Stimulated activated CD8-positive, alpha-beta memory T cell treated with anti-CD3 and anti-CD28 coated beads, Interleukin-7, amount 100 ng/mL, for 1 hour (primary cell): ENCODE measurements at places on chromosomes 3 and 15.

GRCh38 chr15:52134502-52135144 is 22.0 kb upstream of the BCL2L10 start:
- no peak for DNase-seq

- no peak for DNase-seq
Observed at GRCh38 chr3:61613666-61614065, 52.3 kb downstream of the PTPRG start.

DNA sequence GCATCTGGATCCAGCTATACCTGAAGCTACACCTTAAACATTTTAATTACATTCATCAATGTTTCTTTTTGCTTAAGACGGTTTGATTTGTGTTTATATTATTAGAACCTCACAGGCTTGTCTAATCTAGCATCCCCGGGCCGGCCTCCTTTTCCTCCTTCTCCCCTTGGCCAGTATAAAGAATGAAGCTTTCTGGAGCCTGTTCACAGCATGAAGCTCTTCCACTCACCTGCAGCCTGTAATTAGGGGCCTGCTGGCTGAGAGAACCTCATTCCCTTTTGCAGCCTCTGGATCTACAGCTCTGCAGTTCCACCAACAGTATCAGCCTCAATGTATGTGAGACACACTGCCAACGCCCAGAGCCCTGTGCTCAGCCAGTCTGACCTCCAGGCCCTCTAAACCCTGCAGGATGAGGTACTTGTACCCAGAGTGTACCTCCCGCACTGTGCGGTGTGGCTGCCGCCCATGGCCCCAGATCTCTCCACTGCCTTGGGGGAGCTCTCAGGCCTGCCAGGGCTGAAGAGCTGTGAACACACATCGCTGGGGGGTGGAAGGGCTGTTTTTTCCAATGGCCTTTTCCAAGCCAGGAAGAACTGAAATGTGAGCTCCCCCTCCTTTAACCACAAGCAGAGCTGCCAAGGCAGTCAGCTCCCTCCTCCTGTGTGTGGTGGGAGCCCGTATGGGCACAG is 114.7 kb upstream of the ALDH1A3 start:
- DNase-seq: no peak

- DNase-seq: no peak
Observed at GRCh38 chr3:140250945-140251344, 316.0 kb downstream of the CLSTN2 start.

DNA sequence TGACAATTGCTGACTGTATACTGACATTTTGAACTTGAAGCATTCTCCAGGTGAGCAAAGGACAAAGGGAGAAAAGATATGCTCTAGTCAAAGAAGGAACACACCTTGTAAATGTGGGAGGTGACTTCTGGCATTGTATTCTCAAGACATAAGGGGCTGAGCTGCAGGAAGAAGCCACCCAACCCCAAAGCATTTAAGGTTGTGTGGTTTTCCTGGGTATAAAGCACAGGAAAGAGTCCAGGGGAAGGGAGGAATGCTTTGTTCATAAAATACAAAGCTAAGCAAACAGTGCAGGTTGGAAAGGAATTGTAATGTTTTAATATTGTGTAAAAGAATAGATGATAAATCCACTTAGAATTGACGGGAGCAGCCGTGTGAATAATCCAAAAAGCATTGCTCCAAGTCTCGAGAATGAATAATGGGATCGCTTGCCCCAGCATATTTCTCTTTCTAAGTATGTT is 102.4 kb upstream of the LRIG1 start:
- no peak for DNase-seq

DNA sequence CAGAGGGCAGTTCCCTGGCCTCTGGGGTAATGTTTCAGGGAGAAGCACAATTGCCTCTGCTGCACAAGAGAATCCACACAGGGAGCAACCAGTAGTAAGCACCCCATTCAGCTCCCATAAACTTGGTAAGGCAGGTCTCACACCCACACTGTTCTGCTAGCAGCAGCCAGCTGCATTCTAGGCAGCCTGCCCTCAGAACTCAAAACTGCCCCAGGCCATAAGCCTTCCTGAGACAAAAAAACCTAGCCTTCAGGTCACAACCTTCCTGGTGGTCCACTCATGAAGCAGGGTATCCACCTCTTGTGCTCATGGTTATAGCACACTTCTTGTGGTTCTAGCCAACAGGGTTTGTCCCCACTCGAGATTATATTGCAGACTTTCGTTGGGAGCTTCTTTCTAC is 33.7 kb upstream of the ABI3BP start:
- DNase-seq: no peak
